Right renal pelvis (tissue), 4 donors: ENCODE measurements at places on chromosomes 13 and 19. TPM values are rescaled to one million over a fixed set of nuclear protein-coding genes. Genes with fewer than 3 reads are reported as not detected.
A peak's percentile ranks its signal among the peaks of the same experiment; 100 is the strongest.

DCT gene
- 0.24 TPM for polyA plus RNA-seq

- no peak for DNase-seq
Measured at GRCh38 chr13:112226320-112227002, 149.7 kb upstream of the SPACA7 start.

GRCh38 chr13:33775339-33776108 lies 42.4 kb upstream of the RFC3 start:
- no peak for DNase-seq

DNA sequence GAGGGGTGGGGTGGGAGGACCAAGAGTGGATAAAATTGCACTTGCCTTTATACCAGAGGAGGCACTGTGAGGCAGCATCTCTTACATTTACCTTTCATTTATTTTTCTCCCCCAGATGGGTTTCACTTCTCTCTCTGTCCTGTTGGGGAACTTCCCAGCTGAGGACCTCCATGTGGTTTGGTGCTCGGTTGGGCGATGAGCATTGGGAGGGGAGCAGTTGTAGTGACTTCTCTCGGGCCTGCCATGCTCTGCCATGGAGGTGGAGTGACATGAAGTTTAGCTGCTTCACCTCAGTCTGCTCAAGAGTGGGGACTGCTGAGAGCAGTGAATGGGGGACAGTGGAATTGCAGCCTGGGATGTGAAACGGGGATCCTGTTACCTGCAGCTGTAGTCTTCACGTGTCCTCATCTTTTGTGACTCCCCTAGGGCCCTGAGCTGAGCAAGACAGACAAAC lies 23.1 kb upstream of the CXCL17 start:
- DNase-seq = no peak

GRCh38 chr19:16180611-16181010 lies 4.6 kb upstream of the FAM32A start:
- DNase-seq = no peak

ZMYM2 gene
- polyA plus RNA-seq = 115 TPM

DNA sequence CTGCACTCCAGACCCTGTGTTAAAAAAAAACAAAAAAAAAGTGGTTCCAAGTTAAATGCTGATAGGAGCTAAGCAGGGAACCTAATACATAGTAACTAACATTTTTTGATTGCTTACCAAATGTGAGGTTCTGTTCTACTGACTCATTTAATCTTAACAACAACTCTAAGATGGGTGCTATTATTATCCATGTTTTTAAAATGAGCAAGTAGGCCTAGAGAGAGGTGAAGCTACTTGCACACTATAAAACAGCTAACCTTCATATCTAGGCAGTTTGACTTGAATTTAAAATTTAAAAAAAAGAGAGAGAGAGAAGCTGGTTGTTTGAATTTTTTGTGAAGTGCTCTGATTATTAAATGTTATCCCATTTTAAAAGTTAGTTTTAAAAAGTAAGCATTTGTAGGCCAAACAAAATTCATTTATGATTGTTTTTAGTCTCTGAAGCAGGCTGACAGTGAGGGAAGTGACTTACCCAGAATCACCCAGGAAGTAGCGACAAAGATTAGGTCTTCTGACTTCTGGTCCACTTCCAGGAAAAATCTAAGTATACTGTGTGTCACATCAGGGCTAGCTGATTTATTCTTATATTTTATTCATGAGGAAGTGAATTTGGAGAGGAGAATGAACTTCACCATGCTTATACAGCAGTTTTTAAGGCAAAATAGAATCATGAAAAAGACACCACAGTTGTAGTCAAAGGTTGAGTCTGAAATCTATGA lies 2.4 kb downstream of the SIGLECL1 start:
- no peak for DNase-seq

- no peak for DNase-seq
Measured at GRCh38 chr19:27889156-27889555, 1323.8 kb downstream of the UQCRFS1 start.

GRCh38 chr19:38395381-38396114 lies 7.1 kb downstream of the SPRED3 start:
- no peak for DNase-seq

AP1M1 gene
- polyA plus RNA-seq = 60.1 TPM

- no peak for DNase-seq
Measured at GRCh38 chr19:33377586-33378475, 4.3 kb downstream of the CEBPG start.

GRCh38 chr13:98223741-98224140 lies 46.7 kb upstream of the RNF113B start:
- DNase-seq = no peak

KLK2 gene
- not detected for polyA plus RNA-seq

DNA sequence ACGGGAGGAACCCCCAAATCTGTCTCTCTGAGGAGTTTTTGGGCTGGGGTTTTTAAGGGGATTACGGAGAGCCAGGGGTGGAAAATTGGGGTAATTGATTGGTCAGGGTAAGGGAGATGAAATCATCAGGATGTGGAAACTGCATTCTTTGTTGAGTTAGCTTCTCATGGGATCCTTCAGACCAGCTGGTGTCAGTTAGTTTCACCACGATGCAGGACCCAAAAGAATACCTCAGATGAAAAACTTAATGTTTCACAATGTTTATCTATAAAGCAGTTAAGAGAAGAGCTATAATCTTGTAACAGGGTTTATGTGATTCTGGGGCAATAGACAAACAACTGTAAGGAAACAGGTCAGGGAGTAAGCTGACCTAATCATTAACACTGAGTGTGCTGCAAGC lies 230.8 kb downstream of the POU4F1 start:
- no peak for DNase-seq

ZNF175 gene
- polyA plus RNA-seq = 14.6 TPM

GRCh38 chr13:87671753-87672605 lies 808 bp downstream of the SLITRK5 start:
- DNase-seq = no peak

PLA2G4C gene
- 4.2 TPM for polyA plus RNA-seq

ZNF724 gene
- 4.8 TPM for polyA plus RNA-seq

DNA sequence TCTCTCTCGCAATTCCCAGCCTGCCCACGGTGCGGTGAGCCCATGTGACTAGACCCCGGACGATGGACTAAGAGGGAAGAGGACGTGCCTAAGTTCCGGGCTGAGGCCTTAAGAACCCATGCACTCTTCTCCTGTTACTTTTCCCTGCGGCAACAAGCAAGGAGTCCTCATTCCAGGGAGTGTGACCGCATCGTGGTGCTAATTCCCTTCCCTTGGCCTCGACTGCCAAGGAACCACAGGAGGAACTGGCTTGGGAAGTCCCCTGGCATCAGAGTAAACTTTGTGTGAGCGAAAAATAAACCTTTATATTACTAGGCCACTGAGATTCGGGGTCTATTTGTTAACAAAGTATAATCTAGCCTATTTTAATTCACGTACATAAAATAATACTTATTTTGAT lies 34.0 kb downstream of the FGF14 start:
- DNase-seq = no peak

URAD gene
- polyA plus RNA-seq = not detected

- no peak for DNase-seq
Measured at GRCh38 chr13:28822151-28822550, 2.0 kb downstream of the MTUS2 start.

ATCAY gene
- 0.33 TPM for polyA plus RNA-seq

- DNase-seq = peak; percentile 15
Measured at GRCh38 chr13:72839831-72840426, 58.0 kb downstream of the PIBF1 start.

DNA sequence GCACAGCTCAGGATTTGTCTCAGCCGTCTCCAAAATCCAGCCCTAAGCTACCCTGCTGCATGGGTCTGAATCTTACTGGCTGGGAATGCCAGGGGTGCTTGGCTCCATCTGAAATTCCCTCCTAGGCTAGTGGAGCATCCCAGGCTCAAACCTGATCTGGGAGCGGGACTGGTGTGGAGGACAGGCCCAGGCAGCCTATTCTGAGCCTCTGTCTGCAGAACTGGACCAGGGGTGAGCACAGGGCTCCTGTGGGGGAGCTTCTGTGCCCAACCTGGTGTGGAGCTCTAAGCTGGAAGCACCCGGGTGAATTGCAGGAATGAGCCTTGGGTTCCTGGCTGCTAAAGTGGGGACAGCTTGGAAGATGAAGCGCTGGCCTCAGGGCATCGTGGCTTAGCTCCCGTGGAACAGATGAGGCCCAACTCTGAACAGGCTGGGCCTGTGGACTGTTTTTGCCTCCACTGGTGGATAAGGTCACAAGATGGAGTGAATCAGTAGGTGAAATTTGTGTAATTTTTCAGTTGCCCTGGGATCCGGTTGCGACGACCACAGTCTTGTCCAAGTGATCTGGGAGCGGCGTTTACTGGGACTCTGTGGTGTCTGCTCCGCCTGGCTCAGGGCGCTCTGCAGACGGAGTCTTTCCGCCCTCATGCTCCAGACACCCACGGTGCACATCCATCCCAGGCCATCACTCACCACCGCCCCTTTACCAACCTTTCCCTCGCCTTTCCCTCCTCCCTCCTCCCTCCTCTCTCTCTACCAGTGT lies 79.5 kb downstream of the TEX29 start:
- DNase-seq = no peak

GRCh38 chr19:12155324-12155860 lies 1.1 kb downstream of the ZNF625 start:
- no peak for DNase-seq

DNA sequence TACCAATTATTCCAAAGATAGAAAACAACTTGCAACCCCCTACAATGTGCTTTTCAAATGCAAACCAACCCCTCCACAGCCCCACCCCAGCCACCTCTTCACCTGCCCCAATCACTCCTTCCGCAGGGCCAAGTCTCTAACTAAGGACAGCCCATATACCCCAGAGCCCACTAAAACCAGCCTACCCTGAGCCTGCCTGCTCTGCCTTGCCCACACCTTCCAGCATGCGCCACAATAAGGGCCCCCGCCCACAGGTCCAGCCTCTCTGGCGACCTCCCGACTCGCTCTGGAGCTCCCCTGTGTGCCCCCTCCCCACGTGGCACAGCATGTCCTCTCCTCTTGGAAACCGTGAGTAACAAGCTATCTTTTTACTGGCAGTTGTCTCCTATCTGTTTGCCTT lies 42.8 kb upstream of the MEDAG start:
- no peak for DNase-seq

SMIM7 gene
- polyA plus RNA-seq = 97.4 TPM

DNA sequence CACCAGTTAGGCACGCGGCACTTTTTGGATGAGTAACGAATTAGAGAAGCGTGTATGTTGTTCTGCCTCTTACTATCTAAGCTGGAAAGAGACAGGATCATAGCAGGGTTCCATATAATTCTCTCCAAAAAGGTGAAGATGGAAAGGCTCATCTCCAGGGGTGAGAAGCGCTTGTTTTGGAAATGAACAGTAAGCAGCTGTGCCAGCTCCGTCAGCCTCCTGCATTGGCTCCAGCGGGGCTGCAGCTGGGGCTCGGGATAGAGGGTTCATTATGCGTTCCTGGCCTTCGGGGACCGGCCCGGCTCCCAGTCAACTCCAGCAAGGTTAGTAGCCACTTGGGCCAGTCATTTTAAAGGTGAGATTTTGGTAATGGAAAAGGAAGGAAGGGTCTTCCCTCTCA lies 155.5 kb downstream of the COL4A1 start:
- DNase-seq = no peak

GRCh38 chr13:21813110-21813509 lies 142.2 kb downstream of the FGF9 start:
- DNase-seq = no peak

DNA sequence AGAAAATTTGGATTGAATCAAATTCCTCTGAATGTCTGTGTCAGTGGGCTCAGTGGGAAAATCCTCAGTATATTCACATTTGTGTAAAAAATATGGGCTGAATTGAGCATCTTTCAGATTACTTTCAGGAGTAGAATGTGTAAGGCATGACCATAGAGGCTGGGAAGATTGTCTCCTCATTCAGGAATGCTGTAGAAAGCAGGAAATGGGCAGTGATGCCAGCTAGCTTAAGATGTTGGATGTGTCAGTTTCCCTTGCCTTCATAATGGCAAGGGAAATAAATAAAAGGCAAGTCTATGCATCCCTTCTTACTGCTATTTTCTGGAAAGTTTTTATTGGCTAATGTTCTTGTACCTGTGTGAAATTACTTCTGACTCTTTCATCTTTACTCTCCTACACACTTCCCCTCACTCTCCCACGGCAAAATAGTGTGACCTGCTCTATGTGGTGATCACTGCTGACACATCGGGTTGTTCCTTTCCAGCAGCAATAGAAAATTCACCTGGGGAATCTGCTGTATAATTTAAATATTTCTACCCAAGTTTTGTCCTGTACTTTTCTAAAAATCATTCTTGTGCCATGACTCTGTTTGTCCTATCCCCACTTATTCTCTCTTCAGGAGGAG lies 103.2 kb downstream of the LMO7 start:
- DNase-seq = no peak

TEX29 gene
- 0.35 TPM for polyA plus RNA-seq

FKRP gene
- polyA plus RNA-seq = 18.0 TPM

VSTM2B gene
- 0.65 TPM for polyA plus RNA-seq

DNA sequence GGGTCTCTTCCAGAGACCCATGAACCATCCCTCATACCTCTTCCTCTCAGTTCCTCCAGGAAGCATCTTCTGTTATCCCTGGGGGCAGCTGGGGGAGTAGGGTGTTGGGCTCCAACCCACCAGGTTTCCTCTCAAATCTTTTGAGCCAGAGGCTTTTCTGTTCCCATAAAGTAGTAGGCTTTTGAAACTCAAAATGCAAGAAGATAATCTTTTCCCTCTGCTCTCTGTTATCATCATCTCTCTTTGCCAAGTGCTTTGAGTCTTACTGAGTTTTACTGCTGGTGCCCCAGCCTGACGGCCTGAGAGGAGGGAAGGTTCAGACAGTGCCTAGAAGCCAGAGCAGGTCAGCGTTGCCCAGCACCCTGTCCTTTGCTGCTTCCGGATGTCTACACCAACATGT lies 157.2 kb downstream of the B3GLCT start:
- DNase-seq = no peak

DNA sequence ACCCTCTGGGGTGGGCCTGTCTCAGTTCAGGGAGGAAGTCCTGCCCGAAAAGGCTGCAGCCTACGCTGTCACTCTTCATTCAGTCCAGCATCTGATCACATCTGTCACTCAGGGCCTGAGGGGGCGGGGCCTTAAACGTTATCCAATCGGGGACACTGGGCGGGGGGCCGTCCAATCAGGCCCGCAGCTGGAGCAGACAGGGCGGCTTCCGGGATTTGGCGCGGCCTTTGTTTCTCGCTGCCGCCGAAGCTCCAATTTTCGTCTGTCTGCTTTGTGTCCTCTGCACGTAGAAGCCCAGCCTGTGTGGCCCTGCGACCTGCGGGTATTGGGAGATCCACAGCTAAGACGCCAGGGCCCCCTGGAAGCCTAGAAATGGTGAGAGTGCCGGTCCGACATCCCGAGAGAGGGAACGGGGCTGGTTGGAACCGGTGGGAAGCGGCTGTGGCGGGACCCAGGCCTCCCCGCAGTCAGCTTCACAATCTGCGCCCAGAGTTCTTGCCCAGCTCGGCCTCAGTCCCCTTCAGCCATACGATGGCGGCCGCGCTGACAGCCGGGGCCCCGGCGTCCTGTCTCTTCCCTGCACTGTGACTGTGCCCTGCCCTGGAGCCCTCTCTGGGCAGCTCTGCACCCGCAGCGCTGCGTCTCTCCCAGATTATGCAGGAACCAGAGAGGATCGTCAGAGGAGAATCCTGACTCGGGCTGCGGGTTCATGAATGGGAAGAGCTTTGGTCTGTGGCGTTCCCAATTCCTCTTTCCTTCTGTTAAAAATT lies at the start of gene ZNF730:
Gene ZNF730 (plus strand): TSS at position 224 of the 770 bp plus-strand sequence. CDS start 149 bp downstream, at position 373.
- peak; percentile 44 for DNase-seq
